CD8-positive, alpha-beta T cell (primary cell): ENCODE measurements at places on chromosomes 2 and 18.

DNA sequence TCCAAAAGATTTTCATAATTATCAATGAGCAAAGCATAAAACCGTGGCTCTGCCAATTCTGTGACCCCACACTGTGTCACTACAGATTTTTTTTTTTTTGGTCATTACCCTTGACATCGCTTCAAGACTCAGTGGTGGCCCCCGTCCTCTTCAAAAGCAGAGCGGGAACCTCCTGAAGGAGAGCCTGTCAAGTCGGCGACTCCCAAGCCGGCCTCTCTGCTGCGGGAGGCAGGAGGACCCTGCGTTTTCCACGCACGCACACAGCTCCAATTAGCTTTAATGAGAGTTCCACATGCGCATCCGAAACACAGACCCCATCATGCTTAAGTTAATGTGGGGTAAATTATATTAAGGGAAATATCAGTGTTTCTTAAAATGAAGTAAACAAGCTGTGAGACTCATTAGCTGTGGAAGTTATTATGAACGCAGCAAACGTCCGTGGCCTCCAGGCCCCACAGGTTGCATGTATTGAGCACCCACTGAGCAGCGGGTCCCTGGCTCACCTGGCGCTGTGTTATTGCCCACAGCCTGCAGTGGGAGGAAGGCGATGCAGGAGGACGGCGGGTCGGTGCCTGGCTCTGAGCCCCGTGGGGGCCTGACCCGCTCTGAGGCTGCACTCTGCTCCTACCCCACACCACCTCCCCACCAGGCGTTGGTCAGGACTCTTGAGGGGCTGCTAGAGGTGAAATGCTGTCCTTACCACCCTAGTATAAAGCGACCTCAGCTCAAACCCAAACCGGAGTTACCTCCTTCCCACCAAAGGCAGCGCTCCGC is 181.0 kb upstream of the SALL3 start:
- no peak for DNase-seq

DNA sequence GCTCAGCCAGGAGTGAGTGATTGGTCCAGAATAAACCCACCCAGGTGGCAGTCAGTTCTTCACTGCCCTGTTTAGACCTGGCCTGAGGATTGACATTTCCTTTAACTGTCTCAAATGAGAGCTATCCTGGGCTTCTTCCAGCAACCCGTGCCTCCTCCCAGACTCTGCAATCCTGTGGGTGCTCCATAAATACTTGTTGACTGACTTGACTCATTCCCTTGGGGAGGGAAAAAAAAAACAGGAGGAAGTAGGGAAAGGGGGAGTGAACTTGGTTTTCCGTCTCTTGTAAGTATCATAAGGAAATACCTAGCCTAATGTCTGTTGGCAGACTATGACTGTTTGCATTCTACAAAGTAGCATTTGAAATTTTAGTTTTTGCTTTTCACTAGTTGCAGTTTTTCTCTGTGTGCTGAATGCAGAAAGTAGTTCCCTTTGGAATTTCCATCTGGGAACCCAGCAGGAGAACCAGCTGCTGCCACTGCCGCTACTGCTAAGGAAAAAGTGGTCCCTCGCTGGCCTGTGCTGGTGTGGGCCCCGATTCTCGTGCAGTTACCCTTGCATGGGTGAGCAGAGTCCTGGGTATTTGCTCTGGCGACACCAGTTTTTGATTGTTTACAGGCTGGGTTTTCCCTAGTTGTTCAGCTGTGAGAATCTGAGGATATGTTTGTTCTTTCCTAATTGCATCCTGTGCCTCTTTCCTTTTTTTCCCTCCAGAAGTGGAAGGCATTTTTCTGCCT is 78.8 kb downstream of the TGOLN2 start:
- no peak for DNase-seq

DNA sequence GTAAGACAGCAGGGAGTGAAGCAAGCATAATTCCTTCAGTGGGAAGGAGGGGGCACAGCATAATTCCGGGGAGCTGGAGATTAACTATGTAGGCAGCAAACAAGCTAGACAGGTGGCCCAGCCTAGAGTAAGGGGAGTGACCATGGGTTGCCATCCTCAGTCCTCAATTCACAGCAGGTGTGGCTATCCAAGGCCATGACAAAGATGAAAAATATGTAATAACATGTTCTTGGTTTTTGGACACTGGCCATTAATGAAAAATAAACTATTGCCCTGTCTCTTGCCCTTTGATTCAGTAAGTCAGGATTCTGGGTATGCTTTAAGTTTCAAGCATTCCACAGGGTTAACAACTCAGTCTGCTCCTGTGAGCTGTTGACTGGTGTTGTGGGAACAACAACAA is 65.0 kb downstream of the CYP1B1 start:
- no peak for DNase-seq

DNA sequence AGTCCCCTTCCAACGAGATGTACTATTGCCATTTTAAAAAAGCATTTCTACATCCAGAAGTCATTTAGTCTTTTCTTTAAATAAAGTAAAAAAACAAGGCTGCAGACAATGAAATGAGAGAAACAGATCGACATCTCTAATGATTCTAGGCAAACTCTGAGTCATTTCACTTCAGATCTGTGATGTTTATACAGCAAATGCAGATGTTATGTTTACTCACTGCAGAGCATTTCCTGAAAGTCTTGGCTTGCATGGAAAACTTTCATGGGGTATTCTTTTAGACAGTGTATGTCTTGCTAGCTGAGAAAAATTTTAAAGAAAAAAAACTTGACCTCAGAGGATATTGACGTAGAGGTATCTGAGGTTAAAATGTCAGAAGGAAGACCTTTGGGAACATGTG is 797.4 kb downstream of the CNTNAP5 start:
- DNase-seq, result no peak

GRCh38 chr2:235630718-235631296 is 137.0 kb downstream of the AGAP1 start:
- DNase-seq, result no peak

- DNase-seq, result no peak
These were observed 282.1 kb upstream of the HS6ST1 start for GRCh38 chr2:128600581-128601297.

DNA sequence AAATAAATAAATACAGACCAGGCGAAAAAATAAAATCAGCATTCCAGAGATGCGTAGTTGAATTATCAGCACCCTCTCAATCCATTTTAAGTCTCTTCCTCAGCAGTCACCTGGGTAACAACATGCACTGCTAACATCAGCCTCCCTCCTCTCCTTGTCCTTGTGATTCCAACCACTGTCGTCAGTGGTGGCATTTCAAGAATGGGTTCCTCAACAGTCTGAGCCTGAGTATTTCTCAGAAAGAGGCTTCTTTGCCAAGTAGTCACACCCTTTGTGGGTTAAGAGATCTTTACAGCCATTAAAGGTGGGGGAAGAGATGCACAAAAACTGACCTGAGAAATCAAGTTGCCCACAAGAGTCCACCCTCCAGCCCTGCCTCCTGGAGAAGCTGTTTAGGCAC is 39.0 kb downstream of the NOL10 start:
- no peak for DNase-seq

DNA sequence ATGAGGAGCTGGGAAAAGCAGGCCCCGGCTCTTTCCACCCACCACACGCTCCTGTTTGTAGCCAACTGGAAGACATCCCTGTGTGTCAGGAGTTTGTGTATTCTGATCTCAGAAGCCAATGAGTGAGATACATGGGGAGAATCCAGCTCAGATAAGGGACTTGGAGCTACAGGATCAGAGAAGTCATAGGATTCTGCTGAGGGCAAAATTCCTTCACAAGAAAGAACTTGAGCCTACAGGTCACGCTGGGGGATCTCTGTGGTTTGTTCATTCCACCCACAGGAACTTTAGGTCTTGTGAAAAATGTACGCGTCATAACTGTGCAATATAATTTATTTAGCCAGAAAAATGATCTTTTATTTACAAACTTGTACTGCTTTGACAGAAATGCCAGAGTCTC is 80.1 kb upstream of the SMIM21 start:
- no peak for DNase-seq

- DNase-seq, result peak; percentile 56
These were observed 3.5 kb upstream of the LBX2 start for GRCh38 chr2:74502720-74503505.

GRCh38 chr2:112166806-112167499 is 28.8 kb downstream of the FBLN7 start:
- no peak for DNase-seq

GRCh38 chr2:107461301-107461700 is 365.4 kb upstream of the RGPD4 start:
- no peak for DNase-seq

DNA sequence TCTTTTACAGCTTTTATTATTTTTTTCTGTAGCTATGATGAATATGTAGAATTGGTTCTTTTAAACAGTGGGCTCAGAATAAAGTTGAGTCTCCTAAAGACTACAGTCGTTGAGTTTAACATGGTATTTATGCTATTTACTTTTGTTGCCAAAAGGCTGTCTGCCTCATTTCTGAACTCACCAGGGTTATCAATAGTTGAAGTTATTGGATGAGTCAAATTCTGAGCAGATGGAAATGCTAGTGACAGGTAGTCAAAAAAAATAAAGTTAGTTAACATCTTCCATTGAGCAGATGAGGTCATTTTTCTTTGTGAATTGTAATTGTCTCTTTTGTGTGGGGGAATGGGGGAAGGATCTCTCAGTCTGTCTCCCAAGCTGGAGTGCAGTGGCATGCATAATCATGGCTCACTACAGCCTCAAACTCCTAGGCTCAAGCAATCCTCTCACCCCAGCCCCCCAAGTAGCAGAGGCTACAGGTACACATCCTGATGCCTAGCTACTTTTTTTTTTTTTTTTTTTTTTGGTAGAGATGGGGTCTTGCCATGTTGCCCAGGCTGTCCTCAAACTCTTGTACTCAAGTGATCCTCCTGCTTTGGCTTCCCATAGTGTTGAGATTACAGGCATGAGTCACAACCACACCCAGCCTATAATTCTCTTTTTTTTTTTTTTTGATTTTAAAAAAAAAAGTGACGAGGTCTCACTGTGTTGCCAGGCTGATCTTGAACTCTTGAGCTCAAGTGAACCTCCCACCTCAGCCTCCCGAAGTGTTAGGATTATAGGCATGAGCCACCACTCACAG is 8.9 kb downstream of the PAPOLG start:
- no peak for DNase-seq

DNA sequence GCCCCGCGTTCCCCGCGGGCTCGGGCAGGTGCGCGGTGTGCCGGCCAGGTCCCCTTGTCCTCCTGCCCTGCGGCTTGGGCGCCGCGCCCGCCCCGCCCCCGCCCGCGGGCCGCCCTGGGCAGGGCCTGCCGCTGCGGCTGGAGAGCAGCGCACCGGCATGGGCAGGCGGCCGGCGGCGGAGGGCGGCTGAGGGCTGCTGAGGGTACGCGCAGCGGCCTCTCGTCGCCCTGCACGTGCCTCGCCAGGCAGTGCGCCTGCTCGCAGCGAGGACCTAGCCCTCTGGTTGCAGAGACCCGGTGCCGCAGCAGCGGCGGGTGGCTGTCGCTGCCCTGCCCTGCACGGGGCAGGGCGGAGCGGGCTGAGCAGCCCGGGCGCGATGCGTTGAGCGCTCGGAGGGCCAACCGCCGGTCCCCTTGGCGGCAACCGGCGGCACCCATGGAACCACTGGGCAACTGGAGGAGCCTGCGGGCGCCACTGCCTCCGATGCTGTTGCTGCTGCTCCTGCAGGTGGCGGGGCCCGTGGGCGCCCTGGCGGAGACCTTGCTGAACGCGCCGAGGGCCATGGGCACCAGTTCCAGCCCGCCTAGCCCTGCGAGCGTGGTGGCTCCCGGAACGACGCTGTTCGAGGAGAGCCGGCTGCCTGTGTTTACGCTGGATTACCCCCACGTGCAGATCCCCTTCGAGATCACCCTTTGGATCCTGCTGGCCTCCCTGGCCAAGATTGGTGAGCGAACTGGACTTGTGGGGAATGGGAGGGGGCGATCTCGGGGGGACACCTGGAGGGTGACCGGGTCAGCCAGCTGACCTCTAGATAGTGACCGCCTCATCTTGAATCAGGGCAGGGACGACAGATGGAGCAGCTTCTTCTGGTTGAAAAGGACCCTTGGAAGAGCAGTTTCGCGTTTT is at the start of gene SLC9A2:
Gene SLC9A2, plus strand, starts transcription at position 140 of the 906 bp plus-strand sequence. Its CDS starts 296 bp downstream, at position 436.
- no peak for DNase-seq

- DNase-seq, result no peak
These were observed 73.1 kb downstream of the RTP5 start for GRCh38 chr2:241942416-241943208.

- DNase-seq, result no peak
These were observed 7.6 kb upstream of the TMEM185B start for GRCh38 chr2:120230515-120231471.
